ENCODE measurements at places on chromosomes 16 and 17.
A peak's percentile ranks its signal among the peaks of the same experiment; 100 is the strongest.

- DNase-seq: no peak
Observed at GRCh38 chr16:84236671-84237070, 3.1 kb downstream of the KCNG4 start.

- no peak for DNase-seq
Observed at GRCh38 chr16:51388516-51388951, 237.5 kb upstream of the SALL1 start.

DNA sequence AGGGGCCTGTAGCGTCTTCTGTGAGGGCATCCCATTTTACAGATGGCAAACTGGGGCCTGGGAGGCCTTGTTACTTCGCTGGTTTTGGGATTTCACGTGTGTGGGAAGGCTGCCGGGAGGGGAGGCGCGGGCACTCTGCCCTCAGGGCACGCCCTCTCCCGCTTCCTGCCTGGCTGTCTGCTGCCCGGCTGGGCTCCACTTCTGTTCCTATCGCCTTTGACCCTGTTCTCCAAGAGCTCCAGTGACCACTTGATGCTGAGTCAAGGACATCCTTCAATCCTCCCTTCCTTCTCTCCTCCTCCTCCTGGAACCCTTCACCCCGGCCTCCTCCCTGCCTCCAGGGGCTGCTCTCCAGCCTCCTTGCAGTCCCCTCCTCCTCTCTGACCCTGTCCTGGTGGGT is 16.0 kb downstream of the SPNS3 start:
- DNase-seq: no peak

DNA sequence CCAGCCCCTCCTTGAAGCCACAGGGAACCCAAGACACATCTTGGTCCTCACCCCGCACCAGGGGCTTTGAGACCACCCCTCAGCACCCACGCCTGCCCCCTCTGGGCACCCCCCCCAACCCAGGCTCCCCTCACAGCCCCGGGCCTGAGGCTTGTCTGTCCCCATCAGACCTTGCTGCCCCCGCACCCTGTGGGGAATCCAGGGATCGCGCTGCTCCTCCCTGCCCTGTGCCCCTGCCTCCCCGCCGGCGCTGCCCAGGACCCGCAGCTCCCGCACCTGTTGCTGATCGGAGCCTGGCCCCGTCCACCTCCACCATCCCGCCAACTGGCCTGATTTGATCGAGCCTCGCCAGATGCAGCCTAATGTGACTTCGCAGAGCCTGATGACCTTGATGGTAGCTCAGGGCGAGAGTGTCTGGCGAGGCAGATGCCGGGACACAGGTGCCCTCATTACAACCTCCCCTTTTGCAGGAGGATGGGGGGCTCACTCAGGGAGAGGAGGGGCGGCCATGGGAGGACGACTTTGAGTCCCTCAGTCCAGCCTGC is 29.0 kb downstream of the SLC25A10 start:
- no peak for DNase-seq

DNA sequence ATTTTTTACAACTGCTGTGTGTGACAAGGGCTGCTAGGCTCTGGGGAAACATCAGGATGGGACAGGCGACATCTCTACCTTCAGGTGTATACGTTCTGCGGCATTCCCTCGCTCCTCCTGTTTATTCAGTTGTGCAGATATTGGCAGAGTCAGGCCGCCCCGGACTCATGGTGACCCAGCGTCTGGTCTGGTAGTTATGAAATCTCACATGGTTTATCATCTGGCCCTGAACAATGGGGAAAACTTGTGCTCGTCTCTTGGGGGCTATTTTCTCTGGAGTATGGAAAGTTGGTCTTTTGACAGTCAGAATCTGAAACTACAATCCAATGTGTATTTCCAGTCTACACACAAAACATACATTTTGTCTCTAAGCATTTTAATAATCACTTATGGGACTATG is 3.3 kb downstream of the MARCHF10 start:
- peak; percentile 89 for DNase-seq

GRCh38 chr17:76538281-76538931 is 897 bp upstream of the CYGB start:
- DNase-seq: no peak

- no peak for DNase-seq
Observed at GRCh38 chr17:74272731-74273201, 1.3 kb upstream of the DNAI2 start.

- no peak for DNase-seq
Observed at GRCh38 chr17:58503866-58504265, 10.6 kb downstream of the MTMR4 start.

GRCh38 chr16:72172105-72173034 is at the start of gene PMFBP1:
PMFBP1 (minus strand) TSS chr16:72172155; CDS start chr16:72171208, 947 bp downstream.
- DNase-seq: peak; percentile 98

DNA sequence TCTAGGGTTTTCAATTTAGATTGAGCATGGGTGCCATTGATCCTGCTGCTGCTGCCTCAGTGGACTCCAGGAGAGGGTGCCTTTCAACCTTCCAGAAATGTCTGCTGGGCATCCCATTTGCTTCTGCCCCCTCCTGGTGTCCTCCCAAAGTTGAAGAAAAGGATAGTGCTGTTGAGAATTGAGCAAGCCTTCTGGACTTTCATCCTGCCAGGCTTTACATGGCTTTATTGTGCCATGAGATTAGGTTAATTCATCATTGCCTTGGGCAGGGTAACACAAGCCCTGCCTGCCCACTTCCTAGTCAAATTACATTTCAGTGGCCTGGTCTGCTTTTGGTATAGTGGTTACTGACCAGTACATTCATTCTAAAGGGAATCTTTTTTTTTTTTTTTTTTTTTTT is 17.9 kb upstream of the TANGO6 start:
- DNase-seq: no peak

GRCh38 chr17:50719924-50720794 is 756 bp downstream of the LUC7L3 start:
- DNase-seq: no peak

- DNase-seq: no peak
Observed at GRCh38 chr17:76685366-76685765, 25.4 kb downstream of the MXRA7 start.

GRCh38 chr16:73319737-73320136 is 271.8 kb upstream of the ZFHX3 start:
- no peak for DNase-seq

- DNase-seq: peak; percentile 11
Observed at GRCh38 chr17:26792486-26792885, 501.4 kb upstream of the WSB1 start.

DNA sequence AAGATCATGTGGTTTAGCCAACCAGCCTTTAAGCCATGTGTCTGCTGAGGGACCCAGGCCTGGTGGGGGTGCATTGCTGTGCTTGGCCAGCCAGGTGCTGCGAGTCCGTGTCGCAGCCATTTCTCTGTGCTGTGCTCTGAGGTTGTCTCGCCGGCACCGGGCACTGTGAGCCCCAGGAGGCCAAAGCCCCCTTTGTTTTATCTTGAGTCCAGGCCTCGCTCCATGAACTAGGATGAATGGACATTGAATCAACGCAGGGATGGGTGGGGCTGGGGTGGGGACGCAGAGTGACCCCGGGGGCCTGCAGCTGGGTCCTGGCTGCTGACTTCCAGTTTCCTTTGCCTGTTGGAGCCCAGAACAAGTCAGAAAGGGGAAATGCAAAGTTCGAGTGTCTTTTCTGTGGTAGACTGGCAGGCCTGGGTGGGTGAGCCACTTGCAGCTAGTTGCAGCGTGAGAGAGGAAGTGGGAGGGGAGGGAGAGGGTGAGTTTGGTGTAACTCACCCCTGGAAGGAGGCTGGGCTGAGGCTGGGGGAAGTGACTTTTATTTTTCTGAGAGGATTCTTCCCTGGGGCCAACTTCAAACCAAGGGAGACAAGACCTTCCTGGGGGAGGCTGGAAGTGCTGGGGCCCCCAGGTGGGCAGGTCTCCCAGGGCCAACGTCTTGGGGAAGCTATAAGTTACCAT is 324.7 kb downstream of the SEC14L1 start:
- peak; percentile 82 for DNase-seq

DNA sequence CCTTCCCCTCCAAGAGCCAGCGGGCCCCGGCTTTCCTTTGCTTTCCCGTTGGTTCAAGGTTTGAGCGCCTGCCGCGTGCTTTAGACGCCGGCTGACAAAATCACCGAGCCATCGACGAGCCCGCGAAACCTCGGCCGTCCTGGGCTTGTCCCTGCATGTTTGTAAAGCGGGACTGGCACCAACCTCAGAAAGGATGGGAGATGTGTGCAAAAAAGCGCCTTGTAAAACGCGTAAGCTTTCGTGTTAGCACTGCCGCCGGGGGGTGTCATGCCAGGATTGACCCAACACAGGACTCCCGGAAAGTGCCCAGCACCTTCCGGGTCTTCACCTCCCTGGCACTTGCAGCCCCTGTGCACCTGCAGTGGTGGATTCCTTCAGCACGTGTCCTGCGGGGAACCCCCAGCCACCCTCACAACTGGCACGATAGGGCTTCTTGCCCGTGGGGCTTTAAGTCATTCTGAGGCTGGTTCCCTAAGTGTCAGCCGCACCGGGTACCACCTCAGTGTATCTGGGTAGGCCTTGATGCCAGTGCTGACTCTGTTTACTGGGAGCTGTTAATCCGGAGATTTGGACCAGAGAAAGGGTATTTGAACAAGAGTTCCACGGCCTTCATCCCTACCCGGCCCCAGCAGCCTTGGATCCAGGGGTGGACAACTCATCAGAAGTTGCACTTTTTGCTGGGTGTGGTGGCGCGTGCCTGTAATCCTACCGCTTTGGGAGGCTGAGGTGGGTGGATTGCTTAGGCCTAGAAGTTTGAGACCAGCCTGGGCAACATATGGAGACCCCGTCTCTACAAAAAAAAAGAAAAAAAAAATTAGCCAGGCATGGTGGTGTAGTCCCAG is 817 bp downstream of the NDUFAF8 start:
- DNase-seq: peak; percentile 27

DNA sequence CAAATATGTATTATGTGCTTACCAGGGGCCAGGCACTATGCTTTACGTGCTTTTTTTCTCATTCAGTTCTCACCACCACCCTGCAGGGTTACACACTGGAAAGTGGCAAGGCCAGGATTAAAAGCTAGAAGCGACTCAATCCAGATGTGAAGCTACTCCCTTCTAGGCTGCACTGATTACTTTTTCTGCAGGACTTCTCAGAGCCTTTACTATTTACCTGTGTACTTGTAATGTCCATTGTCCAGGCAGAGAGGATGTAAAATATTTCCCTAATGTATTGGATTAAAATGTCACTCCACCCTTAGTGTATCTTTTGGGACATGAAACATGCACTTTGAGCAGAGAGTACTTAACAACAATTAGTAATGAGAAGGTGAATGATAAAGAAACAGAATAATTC is 287.5 kb upstream of the EEF2KMT start:
- DNase-seq: no peak

- DNase-seq: peak; percentile 62
Observed at GRCh38 chr16:80852261-80852872, 48.0 kb upstream of the CDYL2 start.

GRCh38 chr17:28718333-28719020 is 809 bp upstream of the RAB34 start:
- DNase-seq: peak; percentile 67

GRCh38 chr17:37815536-37815935 is 70.7 kb upstream of the HNF1B start:
- DNase-seq: no peak

GRCh38 chr16:75289189-75289588 is 37.8 kb upstream of the BCAR1 start:
- DNase-seq: peak; percentile 67

GRCh38 chr17:80991645-80992076 is at the start of gene CHMP6:
CHMP6 (plus strand) TSS chr17:80991841; CDS start chr17:80991919, 78 bp downstream.
- DNase-seq: peak; percentile 85

DNA sequence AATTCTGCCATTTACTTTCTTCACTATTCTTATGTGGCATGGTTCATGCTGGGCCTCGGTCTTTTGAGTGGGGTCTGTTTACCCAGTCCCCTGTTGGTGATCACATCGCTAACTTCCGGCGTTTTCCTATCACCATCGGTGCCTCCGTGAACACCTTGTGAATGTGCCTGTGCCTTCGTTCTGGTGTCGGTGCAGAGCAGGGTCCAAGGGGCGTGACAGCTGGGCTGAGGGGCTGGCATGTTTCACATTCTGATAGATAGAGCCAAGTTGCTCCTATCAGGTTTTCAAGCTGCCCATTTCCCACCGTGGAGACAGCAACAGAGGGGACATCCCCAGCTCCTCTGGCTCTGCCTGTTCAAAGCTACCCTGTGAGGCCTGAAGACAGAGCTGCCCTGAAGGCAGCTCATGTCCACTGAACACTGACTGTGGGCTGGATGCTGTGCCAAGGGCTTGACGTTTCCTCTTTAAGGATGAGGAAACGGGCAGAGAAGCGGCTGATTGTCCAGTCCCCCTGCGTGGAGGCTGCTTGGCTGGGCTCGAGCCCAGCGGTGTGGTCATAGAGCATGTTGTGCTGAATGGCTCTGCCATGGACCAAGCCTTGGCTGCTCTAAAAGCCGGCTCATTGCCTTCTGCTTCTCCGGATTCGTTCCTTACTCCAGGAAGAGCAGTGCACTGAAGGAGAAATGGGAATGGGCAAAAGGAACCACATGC is 17.0 kb downstream of the DHODH start:
- no peak for DNase-seq

DNA sequence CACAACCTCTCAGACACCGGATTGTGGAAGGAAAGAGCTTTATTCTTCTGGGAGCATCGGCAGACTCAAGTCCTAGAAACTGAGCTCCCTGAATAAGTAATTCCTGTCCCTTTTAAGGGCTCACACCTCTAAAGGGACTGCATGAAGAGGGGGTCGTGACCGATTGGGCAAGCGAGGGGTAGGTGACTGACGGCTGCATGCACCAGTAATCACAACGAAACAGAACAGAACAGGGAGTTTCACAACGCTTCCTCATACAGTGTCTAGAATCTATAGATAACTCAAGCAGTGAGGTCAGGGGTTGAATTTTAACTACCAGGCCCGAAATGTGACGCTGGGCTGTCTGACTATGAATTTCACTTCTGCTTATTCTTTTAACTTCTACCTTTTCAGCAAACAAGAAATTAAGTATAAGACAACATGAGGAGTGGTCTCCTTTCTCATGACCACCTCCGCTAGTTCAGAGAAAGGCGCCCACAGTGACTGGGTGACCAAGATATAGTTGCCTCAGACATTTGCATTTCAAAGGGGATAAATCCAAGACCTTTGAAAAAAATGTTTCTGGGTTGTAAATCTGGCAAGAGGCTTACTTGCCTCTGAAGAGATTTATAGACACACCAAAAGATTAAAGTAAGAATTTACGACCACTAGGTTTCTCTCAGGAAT is 88.4 kb upstream of the ATF7IP2 start:
- no peak for DNase-seq

GRCh38 chr17:71902894-71903506 is 217.8 kb upstream of the SOX9 start:
- peak; percentile 18 for DNase-seq

DNA sequence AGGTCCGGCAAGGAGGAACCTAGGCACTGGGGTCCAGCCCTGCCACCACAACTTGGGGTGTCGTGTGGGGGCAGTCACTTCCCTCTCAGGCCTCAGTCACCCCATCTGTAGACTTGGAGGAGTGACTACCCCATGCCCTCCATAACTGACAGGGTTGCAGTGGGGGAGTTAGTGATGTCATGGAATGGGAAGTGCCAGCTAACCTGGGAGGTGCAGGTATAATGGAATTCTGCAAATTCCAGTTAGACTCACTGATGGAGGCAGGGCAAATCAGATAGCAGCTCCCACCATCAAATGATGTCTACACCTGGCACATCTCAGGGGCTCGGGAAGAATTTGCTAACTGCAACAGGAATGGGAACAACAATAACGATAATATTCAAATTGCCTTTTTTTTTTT is 72.9 kb downstream of the CNGB1 start:
- no peak for DNase-seq
